ENCODE measurements at places on chromosomes 5 and 9. TPM values are rescaled to one million over a fixed set of nuclear protein-coding genes. Genes with fewer than 3 reads are reported as not detected.

GRCh38 chr5:6599739-6600138, 33.1 kb downstream of the NSUN2 start:
- no peak for DNase-seq

GRCh38 chr5:171521219-171521633, 101.8 kb downstream of the FGF18 start:
- no peak for DNase-seq

DNA sequence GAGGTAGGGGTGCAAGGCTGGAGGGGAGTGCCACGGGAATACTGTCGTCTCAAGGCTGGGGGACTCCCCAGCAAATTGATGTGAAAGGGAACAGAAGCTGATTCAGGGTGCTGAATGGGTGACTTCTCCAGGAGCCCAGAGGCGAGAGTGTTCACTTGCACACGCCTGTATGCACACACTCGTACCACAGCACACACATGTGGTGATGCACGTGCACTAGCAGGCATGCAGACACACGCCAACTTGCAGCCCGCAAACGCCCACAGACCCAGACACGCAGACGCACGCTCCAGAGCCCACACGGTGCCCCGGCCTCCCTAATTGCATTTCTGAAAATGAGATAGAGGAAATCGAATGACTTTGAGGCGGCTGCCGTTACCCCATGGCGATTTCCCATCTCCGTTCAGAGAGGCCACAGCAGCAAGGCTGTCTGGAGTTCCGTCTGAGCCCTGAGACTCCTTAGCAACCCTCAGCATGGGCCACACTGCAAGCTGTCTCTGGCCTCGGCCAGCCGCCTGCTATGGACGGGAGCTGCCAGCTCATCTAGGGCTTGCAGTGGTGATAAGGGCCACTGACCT, 9.1 kb upstream of the ADAMTS2 start:
- DNase-seq, result no peak

Gene GRIA1
- total RNA-seq, result not detected

DNA sequence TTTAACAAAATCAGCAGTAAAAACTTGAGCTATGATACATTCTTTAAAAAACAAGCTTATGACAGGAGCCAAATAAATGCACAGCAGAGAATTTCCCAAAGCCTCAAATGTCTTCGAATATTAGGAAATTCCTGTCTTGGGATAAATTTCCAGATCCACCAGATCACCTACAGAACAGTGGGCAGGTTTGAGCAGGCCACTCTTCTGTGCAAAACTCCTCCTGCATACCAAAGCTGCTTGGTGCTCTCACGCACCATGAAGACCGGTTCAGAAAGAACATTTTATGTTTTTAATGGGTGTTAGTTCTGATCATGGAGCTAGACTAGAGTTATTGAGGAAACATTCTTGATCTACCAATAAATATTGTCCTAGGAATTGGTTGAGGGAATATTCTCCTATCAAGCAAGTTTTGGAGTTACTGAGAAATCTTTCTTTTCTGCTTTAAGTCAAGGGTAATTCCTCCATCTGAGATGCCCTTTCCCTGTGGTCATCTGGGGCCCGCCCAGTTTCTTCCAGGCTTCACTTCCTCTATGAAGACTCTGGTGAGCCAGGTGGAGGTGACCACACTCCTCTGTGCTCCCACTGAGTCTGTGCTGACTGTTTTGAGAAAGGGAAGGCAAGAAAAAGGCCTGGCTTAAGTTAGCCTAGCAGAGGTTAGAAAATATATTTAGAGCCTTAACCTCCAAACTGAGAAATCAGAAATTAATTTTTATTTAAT, 17.9 kb downstream of the TNFSF15 start:
- DNase-seq, result no peak

DNA sequence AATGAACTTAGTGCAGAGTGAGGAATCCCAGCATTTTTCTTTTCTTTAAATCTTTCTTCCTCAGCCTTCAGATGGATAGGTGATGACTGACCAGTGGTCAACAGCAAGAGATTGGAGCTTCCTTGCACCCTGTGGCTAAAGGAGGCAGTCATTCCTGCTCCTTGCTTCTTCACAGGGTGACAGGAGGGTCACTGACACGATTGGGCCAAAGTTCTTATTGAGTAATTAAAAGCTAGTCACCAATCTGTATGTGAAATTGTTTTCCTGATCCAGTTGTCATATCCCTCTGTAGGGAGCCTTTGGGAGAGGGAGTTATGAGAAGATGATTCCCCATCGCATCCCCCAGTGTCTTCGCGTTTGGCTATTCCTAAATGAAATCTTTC, 85.2 kb downstream of the CMYA5 start:
- DNase-seq, result no peak

Gene SLC23A1
- total RNA-seq, result 4.2 TPM

Gene FTMT
- total RNA-seq, result not detected

DNA sequence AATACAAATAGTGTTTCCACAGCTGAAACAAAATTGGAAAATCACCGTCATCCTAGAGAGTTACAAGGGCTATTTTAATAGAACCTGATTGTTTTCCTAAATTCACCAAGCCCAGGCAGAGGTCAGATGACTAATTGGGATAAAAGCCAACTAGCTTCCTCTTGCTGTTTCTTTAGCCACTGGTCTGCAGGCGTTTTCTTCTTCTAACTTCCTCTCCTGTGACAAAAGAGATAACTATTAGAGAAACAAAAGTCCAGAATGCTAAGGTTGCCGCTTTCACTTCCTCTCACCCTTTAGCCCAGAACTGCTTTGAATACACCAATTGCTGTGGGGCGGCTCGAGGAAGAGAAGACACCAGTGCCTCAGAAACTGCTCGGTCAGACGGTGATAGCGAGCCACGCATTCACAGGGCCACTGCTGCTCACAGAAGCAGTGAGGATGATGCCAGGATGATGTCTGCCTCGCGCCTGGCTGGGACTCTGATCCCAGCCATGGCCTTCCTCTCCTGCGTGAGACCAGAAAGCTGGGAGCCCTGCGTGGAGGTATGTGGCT, at the start of gene TLR4:
Gene TLR4 (plus strand): TSS at position 380 of the 552 bp plus-strand sequence. CDS start 70 bp downstream, at position 450.
- no peak for DNase-seq

Measured in activated T-helper 2 cell treated with anti-CD3 and anti-CD28 coated beads, Interferon-gamma antibody, Interleukin-2, Interleukin-4, amounts not matched to agents 10 μg/mL and 5 μg/mL and 100 μg/mL, durations not matched to agents 14 hours and 24 hours and 36 hours (primary cell).